ENCODE measurements at places on chromosomes 7 and 10.

GRCh38 chr7:24907311-24907886 lies 72.6 kb downstream of the OSBPL3 start:
- DNase-seq = peak; percentile 69

- DNase-seq = no peak
These were observed 77.3 kb downstream of the PARD3 start for GRCh38 chr10:34737772-34738169.

GRCh38 chr7:100974021-100974420 lies 4.7 kb downstream of the MUC12 start:
- DNase-seq = no peak

DNA sequence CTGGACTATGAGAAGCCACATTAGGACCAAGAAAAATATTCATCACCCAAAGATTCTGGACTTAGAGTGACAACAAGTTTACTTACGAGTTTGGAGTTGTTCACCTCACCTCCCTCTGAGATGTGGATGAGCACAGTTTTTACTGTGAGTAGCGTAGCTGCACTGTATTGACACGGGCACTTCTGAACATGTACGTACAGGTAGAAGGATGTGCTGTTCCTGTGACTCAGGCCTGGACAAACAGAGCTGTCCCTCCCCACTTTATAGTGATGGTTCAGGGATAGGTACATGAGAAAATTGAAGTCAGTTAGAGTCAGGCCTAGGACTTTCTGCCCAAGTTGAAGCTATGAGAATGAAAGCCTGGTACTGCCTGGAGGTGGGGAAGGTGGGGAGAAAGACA lies 80.9 kb upstream of the DYNC1I1 start:
- DNase-seq = no peak

GRCh38 chr10:95650232-95650631 lies 6.3 kb downstream of the ALDH18A1 start:
- DNase-seq = no peak

DNA sequence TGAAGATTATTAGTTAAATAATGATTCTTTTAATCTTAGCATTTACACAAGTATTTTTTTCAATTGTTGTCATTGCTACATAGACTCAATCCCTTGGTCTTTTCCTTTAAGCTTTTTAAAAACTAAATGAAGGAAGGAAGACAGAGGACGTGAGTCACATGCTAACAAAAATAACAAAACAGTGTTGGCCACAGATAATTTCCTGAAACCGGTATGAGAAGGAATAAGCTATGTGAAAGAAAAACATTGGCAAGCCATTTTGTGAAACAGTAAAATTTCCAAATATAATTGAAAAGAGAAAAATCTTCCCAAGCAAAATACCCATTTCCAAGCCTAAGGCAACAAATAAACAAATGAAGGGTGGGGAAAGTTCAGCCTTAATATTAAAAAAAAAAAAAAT lies 223.0 kb downstream of the AHR start:
- peak; percentile 95 for DNase-seq

- DNase-seq = peak; percentile 34
These were observed 13.9 kb downstream of the RHBDD2 start for GRCh38 chr7:75892634-75893272.

DNA sequence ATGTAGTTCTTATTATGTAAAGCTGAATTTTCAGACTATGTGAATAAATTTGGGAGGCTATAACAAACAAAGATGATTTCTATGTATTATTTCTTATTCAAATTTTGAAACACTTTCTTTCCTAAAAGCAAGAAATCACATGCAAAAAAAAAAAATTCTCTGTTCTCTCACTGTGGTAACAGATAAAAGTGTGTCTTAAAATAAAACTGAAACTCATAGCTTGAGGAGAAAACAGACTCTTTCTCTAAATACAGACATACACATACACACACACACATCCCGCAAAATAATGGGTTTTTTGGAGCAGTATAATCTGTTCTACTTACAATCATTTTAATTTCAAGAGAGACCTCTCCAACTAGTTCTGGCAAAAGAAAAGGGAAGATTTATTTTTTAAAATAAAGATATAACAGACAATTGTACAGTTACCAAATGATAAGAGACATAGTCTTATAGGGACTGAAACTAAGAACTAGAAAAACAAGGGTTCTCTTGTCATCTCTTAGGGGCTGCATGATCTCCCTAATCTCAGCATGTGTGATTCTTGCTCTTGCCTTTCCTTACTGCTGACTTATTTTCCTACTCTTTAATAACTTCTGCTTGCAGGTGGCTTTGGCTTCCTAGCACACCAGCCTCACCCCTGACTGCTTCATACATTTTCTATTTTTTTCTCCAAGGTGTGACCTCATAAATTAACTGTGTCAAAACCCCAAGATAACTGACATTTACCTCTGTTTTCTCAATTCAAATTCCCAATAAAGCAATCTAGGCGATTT lies 483.5 kb upstream of the POT1 start:
- no peak for DNase-seq

DNA sequence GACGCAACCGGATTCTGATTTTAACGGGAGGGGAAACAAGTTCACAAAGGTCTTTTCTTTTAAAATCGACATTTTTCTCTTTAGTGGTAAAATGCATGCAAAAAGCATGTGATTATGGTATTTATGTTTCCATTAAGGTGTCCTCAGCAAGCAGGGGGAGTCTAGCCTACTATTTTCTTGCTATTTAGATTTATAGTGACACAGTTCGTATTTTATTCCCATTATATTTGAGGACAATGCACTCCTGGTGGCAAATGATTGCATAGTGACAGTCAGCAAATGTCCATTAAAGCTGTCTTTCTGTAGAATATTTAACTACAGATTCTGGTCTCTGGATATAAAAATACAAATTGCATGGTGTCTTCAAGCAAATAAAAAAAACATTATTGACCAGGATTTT lies 554.2 kb downstream of the PARD3 start:
- DNase-seq = no peak

DNA sequence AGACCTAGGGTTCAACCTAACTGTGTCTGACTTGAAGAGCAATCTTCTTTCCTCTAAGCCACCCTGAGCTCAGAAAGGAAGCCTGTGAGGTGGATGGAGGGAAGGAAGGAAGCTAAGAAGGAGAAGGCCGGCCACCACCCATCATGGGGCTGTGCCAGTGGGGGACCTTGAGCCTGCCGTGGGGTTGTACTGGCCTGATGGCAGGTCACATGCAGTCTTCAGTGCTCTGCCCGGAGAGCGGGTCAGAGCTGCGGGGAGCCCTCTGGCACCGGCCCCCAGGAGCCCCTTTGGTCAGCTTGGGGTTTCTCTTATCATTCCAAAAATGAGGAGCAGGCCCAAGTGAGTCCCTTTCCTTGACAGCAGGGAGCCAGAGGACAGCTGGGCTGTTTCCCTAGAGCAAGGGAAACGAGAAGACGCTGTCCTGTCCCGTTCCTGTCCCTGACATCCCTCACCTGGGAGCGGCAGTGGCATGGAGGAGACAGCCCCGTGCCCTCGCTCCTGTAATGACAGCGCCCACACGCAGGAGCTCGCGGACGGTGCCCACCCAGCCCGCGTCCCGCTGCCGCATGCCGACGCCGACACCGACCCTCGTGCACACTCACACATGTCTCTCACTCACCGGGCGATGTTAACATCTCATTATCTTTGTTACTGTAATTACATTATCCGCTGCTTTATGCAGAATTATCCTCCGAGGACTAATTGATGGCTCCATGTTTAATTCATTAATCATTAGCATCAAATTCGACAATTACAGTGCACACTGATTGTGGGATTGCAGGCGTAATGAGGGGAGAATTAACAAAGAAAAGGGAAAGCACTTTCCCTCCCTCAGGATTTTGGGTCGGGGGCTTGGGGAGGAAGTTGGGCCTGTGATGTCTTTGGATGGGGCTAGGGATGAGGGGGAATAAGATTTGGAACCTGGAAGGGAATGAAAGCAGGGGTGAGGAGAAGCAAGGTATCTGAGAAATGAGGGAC lies 31.3 kb downstream of the GBX1 start:
- DNase-seq = no peak

- DNase-seq = no peak
These were observed 22.5 kb downstream of the WDR86 start for GRCh38 chr7:151387161-151388006.

DNA sequence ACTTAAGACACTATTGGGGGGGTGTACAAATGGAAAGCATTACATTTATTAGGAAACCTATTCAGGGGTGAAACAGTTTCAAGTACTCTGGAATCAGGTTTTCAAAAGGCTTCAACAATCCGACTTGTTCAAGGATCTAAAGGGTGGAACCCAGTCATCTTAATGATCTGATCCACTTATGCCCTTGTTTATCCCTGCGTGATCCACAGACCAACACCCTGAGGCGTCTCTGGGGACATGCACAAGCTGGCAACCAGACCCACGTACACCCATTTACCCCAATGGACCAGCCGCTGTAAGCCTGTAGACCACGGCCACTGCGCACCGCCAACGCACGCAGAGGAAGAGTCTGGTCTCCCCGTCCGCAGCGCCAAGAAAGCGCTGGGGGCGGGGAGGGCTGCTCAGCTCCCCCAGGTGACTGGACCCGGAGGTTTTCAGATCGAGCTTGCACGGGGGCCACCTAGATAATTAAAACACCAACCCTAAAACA lies 13.4 kb downstream of the HNRNPF start:
- no peak for DNase-seq

- no peak for DNase-seq
These were observed 4.0 kb downstream of the CDHR1 start for GRCh38 chr10:84198206-84198915.

All from cardiac fibroblast (primary cell).